ENCODE measurements at places on chromosomes 2 and 18.
A peak's percentile ranks its signal among the peaks of the same experiment; 100 is the strongest.

DNA sequence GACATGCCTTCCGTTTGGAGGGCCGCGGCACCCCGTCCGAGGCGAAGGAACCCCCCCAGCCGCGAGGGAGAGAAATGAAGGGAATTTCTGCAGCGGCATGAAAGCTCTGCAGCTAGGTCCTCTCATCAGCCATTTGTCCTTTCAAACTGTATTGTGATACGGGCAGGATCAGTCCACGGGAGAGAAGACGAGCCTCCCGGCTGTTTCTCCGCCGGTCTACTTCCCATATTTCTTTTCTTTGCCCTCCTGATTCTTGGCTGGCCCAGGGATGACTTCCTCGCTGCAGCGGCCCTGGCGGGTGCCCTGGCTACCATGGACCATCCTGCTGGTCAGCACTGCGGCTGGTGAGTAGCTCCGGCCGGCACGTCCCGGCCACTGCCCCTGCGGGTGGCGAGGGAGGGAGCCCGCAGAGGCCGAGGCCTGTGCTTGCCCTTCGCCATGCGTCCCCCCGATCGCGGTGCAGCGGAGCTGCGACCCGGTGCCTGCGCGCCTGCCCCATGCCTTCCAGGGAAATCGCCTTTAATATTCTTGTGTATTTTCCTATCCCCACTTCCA lies 1.2 kb downstream of the BMPR2 start:
- DNase-seq, result no peak

- no peak for DNase-seq
These were observed 223.7 kb upstream of the RAB6C start for GRCh38 chr2:129755786-129756185.

- DNase-seq, result no peak
These were observed 161.0 kb downstream of the DDX1 start for GRCh38 chr2:15752552-15753232.

DNA sequence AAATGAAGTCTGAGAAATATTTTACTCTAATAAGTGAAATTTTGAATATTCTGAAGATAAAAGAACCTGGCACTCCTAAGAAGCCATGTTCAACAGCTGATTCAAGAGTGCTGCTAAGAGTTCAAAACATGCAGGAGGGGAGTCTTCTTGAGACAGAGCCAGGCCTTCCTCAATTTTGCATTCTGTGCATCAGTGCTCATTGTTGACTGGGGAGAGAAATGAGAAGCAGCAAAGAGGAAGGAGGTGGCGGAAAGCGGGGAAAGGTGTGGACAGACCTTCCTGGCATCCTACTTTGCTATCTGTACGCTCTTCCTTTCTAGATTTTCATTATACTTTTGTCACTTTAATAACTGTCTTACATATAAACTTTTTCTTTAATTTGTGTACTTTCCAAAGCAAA lies 29.7 kb upstream of the TXNDC2 start:
- no peak for DNase-seq

DNA sequence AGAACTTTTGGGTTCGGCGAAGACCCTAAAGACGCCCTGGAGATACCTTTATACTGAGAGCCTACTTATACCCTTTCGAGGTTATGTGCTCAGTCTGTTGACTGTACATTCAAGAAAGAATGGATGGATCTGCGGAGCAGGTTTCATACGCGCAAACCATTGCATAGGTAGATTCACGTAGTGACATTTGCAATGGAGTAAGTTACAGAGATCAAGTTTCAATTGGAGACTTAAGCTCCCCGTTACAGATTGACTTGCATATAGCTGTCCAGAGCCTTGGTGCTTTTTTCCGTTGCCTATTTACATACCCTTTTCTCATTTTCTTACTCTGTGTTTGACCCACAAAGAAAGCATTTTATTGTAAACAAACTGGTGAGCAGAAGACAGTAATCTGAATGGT lies 923 bp downstream of the PSMD1 start:
- DNase-seq, result no peak

DNA sequence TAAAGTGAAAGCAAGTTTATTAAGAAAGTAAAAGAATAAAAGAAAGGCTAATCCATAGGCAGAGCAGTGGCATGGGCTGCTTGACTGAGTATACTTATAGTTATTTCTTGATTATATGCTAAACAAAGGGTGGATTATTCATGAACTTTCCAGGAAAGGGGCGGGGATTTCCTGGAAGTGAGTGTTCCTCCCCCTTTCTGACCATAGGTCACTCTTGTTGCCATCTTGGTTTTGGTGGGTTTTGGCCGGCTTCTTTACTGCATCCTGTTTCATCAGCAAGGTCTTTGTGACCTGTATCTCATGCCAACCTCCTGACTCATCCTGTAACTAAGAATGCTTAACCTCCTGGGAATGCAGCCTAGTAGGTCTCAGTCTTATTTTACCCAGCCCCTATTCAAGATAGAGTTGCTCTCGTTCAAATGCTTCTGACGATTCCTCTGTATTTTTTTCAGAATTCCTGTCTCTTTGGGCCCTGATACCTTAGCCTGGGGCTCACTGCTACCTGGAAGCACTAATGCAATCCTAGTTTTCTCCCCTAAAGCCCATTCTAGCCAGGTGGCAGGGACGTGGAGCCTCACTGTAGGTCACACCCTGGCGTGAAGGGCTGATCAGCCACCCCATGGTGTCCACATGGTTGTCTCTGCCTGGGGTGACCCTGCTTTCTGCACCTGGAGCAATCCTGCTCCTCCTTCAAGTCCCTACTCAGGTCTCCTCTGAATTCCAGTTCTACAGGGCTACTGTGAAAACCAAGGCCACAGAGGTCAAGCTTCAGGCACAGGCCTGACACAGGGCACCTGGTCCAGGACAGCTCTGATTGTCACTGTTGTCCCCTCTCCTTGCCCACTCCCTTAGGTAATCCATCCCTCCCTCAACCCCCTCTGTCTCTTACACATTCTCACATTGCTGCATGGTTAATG lies 6.0 kb upstream of the SLC35F6 start:
- peak; percentile 62 for DNase-seq

- no peak for DNase-seq
These were observed 45.4 kb downstream of the TTN start for GRCh38 chr2:178761759-178762371.

DNA sequence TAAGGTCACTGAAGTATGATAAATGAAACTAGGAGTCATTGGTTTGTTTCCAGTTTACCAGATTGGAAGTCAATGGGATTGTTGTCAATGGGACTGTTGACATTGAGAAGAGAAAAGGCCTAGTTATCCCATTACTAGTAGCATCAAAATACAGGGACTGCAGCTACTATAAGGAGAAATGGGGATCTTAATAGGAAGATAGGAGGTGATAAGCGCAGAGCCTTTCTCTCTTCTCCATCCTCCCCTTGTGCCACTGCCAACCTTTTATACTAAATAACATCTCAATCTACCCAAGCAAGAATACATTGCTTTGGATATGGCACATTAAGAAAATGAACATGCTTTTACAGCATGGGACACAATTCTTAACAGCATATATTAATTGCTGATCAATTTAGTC lies 10.5 kb upstream of the BBS5 start:
- DNase-seq, result no peak

DNA sequence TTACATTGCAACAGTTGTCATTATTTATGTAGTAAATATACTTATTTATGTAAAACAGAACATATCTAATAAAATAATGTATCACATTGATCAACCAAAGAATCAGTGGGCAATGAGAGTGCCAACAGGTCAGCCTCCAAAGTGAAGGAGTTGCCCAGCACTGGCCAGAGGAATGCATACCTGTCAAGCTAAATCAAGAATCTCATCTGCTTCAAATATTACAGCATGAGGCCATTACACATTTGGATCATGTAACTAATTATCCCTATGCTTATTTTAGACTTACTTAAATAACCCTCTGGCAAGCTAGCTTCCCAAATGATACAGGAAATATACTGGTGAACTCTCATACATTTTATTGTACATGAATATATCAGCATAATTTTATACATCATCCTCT lies 1211.7 kb upstream of the ACVR2A start:
- DNase-seq, result no peak

DNA sequence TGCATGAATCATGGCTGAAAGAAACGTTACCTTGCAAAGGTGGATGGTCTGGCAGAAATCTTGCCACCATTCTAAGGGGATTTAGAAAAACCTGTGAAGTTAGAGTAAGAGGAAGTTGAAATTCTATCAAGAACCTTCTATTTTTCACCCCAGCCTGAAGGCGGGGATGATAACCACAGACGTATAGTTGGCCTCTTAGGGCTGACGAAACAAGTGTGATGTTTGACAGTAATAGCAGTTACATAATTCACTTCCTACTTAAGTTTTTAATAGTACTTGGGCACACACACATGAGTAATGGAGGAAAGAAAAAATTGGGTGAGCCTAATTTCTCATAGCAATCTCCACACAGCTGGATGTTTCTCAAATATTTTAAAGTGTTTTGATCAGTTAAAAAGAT lies 336.6 kb upstream of the SALL3 start:
- DNase-seq, result no peak

DNA sequence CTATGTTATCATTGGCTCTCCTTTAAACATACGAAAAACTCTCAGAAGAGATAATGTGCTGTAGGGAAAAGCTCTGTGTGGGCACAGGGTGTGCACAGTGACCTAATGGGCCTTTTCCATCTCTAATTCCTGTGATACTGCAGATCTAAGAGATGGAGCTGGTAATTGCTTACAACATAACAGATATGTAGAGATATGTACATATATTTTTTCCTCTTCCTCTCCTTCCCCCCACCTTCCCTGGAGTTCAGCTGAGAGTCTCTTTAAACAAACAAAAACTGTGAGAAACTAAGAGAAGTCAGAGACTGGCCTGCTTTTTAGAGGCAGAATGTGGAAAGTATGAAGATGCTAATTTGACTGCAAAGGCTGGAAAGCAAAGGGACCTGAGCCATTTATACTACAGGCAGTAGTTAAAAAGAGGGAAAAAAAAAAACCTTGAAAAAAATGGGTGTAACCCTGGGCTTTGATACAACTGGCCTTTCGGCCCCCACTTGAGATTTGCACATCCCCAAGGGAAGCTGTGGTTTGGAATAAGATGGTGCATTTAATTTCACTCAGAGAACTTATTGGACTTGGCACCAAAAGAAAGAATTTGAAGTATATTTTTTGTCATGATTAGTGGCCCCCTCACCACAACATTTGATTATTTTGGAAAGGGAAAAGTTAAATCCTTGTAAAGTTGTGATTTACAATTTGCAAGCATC lies 502.2 kb upstream of the ZEB2 start:
- no peak for DNase-seq

GRCh38 chr2:174599310-174599921 lies 1.8 kb upstream of the WIPF1 start:
- no peak for DNase-seq

GRCh38 chr2:130873700-130874346 lies 37.1 kb downstream of the ARHGEF4 start:
- peak; percentile 11 for DNase-seq

DNA sequence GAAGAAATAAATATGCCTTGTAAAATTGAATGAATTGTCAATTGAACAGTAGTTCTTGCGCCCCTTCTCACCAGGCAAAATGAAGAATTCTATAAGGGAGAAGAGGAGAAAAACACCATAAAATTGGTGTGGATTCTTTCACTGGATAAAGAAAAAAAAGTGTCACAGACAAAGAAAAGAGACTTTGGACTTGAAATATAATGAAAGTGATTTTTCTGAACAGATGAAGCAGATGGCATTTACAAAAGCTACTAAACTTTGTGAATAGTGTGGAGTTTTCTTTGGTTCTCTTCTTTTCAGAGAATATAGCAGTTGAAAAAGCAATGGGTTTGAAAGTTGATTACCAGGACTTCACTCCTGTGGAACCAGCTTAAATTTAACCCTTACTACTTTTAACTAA lies 945.7 kb downstream of the DSC3 start:
- DNase-seq, result no peak

DNA sequence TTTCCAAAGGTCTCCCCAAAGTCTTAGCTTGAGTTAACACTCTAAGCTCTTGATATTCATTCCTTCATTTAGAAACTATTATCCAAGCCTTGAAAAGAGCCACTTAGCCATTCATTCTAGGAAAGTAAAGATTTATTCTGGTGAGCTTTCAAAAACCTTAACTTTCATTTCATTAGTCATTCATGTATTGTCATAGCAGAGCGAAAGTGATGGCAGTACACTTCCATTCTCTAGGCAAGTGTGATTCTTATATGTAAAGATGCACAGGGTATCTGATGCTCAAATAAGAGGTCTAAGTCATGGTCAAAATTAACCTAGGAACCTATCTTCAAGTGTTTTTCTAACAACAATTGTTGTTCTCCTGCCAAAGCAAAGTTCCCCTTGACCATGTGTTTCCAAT lies 553.0 kb upstream of the FANCL start:
- DNase-seq, result no peak

- DNase-seq, result no peak
These were observed 601.9 kb downstream of the CNTNAP5 start for GRCh38 chr2:124626993-124627392.

DNA sequence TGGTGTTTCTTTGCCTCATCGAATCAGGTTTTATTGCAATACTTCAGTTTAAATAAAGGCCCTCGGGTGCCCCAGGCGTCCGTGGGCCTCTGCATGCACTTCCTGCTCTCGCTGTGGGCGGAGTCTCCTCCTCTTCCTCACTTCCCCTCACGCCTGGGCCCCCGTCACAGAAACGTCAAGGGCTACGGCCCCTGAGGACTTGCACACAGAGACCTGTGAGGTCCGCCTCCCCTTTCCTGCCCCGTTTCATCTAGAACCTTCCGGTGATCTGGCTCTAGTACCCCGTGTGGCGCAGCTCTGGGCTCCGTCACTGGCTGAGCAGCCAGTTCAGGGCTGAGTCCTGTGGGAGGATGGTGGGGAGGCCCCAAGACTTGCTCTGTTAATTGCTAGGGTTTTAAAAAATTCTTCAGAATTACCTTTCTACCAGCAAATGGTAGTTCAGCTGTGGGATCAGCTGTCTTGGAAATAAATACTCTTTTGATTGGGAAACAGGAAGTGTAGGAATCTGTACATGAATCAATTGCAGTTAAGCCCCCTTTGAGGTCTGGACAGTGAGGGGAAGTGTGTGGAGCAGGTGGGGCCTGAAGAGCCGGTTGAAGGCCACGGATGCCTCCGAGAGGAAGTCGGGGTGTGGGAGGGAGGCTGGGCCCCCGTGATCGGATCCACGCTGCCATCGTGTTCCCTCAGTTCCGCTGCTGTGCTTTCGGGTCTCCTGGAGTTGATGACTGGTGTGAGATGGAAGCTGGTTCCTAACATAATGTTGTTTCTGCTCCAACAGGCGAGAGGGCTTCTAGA lies 10.2 kb downstream of the NFATC1 start:
- no peak for DNase-seq

DNA sequence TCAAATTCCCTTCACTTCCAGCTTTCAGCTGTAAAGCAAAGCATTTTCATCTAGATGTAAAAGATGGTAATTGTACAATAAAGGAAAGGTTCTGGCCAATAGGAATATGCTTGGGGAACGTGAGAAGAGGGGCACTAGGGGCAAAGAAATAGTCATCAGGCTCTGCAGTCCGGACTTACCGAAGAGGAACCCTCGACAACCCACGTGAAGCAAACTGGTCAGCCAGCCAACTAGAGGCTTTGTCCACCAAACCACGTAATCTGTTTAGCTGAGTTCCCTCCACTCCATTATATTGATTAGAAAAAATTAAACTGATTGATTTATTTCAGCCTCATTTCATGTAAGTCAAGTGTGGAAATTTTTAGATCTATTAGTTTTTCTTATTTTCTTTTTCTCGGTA lies 300.4 kb upstream of the FANCL start:
- DNase-seq, result no peak

Data from GOT3 (cell line).